ENCODE measurements at places on chromosomes 13 and 19.

GRCh38 chr13:91238036-91238435, 109.5 kb upstream of the MIR17HG start:
- no peaks in the 10 kb centered on the region for H3K27me3 ChIP-seq
- no peaks in the 10 kb centered on the region for H3K4me1 ChIP-seq
- DNase-seq: no peak
- H3K27ac ChIP-seq: no peak overlapping the region
- no peak overlapping the region for H3K4me3 ChIP-seq

DNA sequence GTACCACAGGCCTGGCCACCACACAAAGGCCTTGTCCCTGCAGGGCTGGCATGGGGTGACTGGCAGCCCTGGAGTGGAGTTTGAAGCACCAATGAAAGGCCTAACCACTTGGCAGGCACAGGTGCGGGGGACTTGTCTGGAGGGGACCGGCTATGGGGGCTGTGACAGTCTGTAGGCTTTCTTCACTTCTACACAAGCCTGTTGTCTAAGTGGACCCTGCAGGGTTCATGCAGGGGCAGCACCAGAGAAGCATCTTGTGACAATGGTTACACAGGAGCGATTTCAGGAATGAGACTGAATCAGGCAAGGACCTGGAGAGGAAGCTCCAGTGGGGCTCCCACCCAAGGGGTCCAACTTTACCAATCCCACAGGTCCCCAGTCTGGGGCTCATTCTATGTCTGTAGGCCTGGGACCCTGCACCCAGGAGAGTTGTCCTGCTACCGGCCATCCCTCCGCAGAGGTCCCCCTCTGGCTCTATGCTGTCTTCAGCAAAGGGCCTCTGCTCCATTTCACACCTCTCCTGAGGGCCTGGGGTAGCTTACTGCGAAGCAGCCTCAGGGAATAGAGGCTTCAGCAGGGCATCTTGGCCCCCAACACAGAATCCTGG, 2.3 kb upstream of the ZNF837 start:
- H3K27me3 ChIP-seq: no peaks in the 10 kb centered on the region
- H3K4me3 ChIP-seq: no peak overlapping the region
- peaks cover 37% of the 10 kb centered on the region for H3K4me1 ChIP-seq
- H3K27ac ChIP-seq: no peak overlapping the region
- DNase-seq: no peak

DNA sequence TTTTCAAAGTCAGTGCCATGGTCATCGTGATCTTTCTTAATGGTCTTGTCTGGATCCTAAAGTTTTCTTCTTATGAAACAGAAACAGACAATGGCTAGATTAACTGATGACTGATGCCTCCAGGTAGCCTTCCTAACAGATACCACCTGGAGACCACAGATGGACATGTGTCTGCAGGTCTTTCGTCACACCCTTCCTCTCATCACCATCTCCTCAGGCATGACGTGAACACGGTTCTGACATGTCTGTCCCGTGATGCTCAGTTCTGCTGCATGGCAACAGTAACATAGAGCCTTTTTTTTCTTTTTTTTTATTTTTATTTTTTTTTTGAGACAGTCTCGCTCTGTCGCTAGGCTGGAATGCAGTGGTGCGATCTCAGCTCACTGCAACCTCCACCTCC, 13.1 kb upstream of the LAMP1 start:
- H3K4me1 ChIP-seq: no peaks in the 10 kb centered on the region
- H3K27me3 ChIP-seq: no peaks in the 10 kb centered on the region
- H3K27ac ChIP-seq: no peak overlapping the region

DNA sequence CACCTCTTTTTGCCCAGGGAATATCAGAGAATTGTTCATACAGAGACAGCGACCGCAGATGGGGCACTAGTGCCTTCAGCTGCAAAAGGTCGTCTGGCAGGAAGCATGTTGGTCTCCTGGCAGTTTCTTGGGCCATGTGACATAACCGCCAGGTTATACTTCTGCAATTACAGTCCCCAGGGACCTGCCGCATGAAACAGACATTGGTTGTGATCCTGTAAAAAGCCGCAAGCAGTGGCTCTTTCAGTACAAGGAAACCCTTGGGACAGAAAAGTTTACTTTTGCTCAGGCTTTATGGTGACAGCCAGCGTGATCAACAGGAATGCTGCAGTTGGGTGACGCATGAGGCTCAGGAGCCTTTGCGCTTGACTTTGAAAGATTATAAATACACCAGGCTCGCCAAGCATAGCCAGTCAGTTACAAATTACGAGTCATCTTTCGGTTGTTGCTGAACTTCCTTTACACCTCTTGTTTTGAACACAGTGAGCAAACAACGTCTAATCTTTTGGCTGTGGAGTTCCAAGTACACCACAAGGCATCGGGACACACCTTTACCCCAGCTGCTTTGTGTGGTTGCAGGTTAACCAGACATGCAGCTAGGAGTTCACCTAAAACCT, 50.5 kb upstream of the UBE2L5 start:
- H3K36me3 ChIP-seq: no peaks in the 10 kb centered on the region
- no peaks in the 10 kb centered on the region for H3K27me3 ChIP-seq
- peaks cover 15% of the 10 kb centered on the region for H3K4me1 ChIP-seq

GRCh38 chr13:49063497-49063896, 87.8 kb downstream of the FNDC3A start:
- H3K4me3 ChIP-seq: no peak overlapping the region
- H3K27me3 ChIP-seq: no peaks in the 10 kb centered on the region
- H3K27ac ChIP-seq: no peak overlapping the region

DNA sequence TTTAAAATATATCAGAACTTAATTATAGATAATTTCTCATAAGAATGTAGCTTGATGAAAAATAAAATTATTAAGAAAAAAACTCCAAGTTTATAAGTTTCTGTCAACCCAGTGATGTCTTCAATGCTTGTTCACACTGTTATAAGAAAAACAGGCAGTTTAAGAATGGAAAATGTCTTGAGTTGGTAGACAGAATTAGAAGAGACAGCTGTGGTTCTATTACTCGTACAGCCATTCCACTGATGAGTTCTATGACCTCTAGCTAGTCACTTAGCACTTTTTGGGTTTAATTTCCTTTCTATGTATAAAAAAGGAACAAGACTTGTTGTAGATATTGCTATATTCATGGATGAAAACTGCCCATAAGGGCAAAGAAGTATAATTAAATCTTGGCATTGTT, 1013.1 kb upstream of the ATXN8OS start:
- H3K4me1 ChIP-seq: no peaks in the 10 kb centered on the region
- H3K4me3 ChIP-seq: no peak overlapping the region
- no peak for DNase-seq

DNA sequence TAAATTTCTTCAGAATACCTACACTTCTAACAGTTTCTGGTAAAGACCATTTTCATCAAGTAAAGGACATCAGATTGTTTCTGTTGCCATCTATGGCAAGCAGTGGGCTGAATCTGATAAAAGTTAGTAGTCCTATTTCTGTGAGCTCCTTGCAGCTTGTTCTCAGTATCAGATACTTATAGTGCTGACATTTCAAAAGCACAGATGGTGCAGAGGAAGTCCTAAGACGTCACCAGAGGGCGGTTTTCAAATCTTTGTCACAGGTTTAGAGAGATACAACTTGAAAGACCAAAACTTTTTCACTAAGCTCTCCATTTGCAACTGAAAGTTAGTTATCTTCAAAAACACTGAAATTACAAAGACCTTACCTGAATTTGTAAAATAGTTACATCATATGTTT, 719.8 kb downstream of the SLITRK1 start:
- no peaks in the 10 kb centered on the region for H3K4me1 ChIP-seq
- H3K4me3 ChIP-seq: no peak overlapping the region
- H3K27me3 ChIP-seq: no peaks in the 10 kb centered on the region
- DNase-seq: no peak

DNA sequence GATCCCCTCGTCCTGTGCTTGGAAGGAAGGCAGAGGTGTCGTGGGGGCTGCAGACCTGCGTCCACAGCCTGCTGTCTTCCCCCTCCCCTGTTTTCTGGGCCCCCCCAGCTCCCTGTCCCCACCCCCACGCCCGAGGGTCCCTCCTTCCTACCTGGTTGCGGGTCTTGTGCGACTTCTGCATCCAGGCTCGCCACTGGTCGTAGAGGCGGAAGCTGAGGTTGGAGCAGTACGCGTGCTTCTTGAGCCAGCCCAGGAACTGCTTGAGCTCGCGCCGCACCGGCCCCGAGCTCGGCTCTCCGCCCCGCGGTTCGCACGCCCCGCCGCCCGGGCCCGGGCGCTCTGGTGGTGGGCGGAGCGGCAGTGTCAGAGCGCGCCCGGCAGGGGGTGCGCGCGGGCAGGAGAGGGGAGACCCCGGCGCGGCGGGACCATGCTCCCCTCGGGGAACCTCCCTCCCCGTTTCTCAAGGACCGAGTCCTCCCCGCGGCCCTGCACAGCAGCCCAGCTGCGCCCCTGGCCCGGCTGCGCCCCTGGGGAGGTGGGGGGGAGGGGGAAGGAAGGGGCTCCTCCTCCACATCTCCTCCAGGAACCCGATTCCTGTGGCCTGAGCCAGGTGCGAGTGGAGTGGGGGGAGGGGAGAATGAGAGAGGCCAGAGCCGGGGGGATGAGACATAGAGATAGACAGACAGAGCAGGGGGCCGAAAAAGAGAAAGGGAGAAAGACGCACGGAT, 5.7 kb downstream of the REX1BD start:
- no peaks in the 10 kb centered on the region for H3K36me3 ChIP-seq
- peaks cover 7% of the 10 kb centered on the region for H3K27me3 ChIP-seq
- H3K27ac ChIP-seq: peak overlapping the region; percentile 55
- H3K4me1 ChIP-seq: peaks cover 16% of the 10 kb centered on the region
- H3K4me3 ChIP-seq: peak overlapping the region; percentile 50

DNA sequence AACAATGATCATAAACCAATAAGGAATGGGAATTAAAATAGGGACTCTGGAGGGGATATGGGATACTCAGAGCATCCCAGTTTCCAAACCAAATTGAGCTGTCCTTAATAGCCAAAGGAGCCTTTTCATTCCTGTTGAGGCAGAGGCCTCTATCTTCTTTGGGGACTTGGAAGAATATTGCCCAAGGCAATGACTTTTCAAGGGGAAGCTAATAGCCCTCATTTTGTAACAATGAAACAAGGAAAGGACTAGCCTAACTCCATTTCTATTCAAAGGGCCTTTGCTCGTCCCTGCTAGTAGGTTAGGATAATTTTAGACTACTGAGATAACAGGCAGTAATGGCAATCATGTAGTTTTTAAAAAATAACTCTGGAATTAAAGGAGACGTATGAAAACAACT, 789.8 kb upstream of the SLITRK5 start:
- no peaks in the 10 kb centered on the region for H3K4me1 ChIP-seq
- no peaks in the 10 kb centered on the region for H3K27me3 ChIP-seq
- H3K27ac ChIP-seq: no peak overlapping the region
- H3K36me3 ChIP-seq: no peaks in the 10 kb centered on the region

GRCh38 chr19:35851213-35852028, 883 bp downstream of the NPHS1 start:
- no peak overlapping the region for H3K4me3 ChIP-seq
- H3K4me1 ChIP-seq: no peaks in the 10 kb centered on the region
- no peak overlapping the region for H3K27ac ChIP-seq
- DNase-seq: no peak
- no peaks in the 10 kb centered on the region for H3K36me3 ChIP-seq

DNA sequence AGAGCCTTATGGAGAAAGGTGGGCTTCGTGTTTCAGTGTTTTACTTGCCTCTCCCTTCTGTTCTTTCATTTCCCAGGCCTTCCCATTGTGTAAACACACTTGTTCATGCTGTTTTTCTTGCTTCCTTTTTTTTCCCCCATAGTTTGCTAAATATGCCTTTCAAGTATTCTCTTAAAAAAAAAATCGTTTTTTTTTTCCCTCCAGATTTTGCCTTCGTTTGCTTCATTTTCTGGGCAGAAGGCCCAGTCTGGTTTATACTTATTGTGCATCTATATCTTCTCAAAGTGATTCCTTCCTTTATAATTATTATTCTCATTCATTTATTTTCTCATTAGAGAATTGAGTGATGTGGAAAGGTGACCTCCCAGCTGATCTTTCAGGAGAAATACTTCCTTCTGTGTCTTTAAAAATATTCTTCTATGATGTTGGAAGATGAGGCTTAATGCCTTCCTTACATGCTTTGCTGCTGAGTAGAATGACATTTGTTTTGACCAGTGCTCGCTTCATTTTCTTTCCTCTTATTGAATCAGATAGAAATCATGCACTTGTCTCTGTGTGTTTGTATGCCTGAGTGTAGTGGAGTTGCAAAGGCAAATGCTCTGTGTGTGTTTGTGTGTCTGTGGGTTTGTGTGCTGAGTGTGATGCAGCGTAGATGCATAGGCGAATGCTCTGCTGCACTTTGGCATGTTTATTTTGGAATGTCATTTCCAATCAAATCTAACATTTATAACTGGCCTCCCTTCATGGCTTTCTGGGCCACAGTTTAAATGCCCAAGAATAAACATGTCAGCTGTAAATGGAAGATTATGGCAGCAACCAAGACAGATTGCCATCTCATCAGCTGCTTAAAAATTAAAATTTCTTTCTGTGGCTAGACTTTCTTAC, 591.4 kb downstream of the FGF9 start:
- H3K27ac ChIP-seq: no peak overlapping the region
- no peaks in the 10 kb centered on the region for H3K4me1 ChIP-seq
- no peak for DNase-seq

DNA sequence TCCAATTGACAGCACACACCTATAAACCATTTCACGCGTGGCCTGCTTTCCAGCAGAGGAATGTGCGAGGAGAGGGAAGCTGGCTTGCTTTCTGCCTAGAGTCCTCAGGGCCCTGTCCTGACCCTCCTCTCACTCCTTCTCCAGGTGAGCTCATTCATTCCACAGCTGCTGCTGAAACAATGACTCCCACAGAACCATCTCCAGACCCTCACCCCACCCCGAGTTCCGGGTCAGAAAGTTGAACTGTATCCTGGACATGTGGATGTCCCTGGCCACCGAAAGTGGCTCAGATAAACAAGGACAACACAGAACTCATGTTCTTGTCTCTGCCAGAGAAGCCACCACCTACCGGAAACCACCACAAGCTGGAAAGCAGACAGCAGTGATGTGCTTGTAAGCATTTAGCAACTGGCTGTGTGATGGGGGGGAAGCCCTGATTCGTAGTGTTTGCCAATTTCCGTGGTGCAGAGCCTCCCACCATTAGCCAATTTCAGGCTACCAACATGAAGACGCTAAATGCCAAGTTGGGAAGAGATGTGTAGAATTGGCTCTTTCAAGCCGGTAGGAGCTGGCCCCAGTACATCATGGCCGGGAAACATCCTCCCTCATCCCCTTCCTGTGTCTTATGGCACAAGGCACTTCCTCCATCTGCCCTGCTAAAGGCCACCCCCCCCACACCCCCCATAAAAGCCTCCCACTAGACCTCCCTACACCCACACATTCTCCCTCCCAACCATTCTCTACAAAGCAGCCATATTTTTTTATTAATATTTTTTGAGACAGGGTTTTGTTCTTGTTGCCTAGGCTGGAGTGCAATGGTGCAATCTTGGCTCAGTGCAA, 5.0 kb downstream of the SYCE2 start:
- H3K4me3 ChIP-seq: no peak overlapping the region
- H3K4me1 ChIP-seq: no peaks in the 10 kb centered on the region
- H3K27ac ChIP-seq: peak overlapping the region; percentile 74
- no peaks in the 10 kb centered on the region for H3K27me3 ChIP-seq
- no peak for DNase-seq
- H3K36me3 ChIP-seq: no peaks in the 10 kb centered on the region

DNA sequence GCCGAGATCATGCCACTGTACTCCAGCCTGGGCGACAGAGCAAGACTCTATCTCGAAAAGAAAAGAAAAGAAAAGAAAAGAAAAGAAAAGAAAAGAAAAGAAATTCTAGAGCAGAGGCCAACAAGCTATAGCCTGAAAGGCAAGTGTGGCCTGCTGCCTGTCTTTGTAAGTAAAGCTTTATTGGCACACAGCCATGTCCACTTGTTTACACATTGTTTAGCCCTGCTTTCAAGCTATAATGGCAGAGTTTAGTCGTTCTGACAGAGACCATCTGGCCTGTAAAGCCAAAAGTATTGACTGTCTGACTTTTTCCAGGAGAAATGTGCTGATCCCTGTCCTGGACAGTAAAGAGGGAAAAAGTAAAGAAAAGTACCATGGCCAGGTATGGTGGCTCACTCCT, 18.3 kb downstream of the NWD1 start:
- no peaks in the 10 kb centered on the region for H3K27me3 ChIP-seq
- H3K27ac ChIP-seq: no peak overlapping the region
- H3K4me3 ChIP-seq: no peak overlapping the region
- DNase-seq: no peak
